ENCODE measurements at places on chromosomes 12 and 14.

DNA sequence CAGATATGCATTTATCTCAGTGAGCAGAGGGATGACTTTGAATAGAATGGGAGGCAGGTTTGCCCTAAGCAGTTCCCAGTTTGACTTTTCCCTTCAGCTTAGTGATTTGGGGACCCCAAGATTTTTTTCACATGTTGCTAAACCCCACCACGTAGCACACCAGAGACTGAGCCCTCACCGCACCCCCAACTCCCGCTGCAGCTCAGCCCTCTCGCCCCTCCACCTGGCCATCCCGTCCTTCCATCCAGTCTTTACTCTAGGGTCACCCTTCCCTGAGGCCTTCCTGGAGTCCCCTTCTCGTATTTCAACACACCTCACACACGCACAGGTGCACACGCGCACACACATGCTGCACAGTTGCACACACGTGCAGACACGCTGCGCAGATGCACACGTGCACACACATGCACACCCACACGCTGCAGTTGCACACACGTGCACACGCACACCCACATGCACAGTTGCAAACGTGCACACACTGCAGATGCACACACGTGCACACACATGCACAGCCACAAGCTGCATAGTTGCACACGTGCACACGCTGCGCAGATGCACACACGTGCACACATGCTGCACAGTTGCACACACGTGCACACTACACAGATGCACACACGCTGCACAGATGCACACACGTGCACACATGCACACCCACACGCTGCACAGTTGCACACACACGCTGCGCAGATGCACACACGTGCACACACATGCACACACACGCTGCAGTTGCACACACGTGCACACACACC lies 30.0 kb downstream of the HSP90AA1 start:
- DNase-seq: no peak

GRCh38 chr12:2177751-2178150 lies 125.0 kb downstream of the CACNA1C start:
- DNase-seq: no peak

GRCh38 chr14:70905301-70905700 lies 2.0 kb upstream of the PCNX1 start:
- no peak for DNase-seq

DNA sequence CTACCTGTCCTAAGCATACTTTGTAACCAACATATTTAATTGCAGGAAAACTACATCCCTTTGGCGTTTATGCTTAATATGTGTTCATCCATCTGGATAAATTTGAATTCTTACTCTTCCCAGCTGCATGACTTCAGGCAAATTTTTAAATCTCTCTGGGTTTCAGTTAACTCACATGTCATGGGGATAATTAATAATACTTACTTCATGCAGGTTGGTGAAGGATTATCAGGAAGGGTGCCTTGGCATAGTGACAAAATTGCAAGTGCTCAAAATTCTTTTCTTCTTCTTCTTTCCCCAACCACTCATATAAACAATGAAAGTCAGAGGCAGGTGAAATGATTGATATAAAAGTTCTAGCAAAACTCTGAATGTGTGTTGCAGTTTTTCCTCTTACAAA lies 15.9 kb downstream of the SYT10 start:
- DNase-seq: no peak

DNA sequence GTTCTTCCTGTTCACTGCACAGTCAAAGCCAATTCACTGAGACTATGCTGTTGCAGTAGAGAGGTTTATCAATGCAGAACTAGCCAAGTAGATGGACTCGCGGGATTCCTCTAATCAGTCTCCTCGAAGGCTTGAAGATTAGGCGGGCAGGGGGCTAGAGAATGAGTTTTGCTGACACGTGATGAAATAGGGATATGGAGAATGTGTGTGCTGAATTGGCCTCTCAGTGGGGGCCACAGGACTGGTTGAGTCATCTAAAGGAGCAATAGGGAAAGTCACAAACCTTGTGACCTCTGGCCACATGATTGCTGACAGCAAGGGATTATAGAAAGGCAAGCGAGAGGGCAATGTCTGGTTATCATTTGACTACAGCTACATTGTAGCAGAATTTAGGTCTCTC lies 12.7 kb downstream of the MIPOL1 start:
- no peak for DNase-seq

DNA sequence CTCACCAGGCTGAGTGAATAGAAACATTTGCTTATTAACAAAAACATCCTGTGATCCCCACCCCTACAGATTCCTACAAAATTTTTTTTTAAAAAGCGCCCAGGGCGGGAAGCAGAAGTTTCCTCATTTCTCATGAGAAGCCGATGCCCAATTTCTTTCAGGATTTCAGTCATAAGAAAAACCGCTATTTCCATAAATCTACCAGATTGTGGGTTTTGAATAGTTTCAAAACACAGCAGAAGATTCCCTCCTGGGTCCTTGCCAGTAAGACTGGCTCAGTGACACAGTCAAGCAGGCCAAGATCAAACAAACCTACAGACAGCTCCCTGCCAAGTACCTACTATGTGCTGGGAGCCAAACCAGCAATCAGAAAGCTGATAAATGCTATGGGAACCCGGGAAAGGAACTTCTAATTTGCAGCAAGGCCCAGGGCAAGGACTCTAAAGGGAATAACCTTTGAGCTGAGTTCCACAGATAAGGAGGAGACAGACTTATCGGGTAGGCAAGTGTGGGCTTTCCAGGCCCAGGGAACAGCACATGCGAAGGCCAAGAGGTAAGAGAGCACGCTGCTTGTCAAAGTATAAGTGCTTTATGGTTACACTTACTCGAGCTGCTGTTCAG lies 68.7 kb downstream of the CCDC88C start:
- no peak for DNase-seq

DNA sequence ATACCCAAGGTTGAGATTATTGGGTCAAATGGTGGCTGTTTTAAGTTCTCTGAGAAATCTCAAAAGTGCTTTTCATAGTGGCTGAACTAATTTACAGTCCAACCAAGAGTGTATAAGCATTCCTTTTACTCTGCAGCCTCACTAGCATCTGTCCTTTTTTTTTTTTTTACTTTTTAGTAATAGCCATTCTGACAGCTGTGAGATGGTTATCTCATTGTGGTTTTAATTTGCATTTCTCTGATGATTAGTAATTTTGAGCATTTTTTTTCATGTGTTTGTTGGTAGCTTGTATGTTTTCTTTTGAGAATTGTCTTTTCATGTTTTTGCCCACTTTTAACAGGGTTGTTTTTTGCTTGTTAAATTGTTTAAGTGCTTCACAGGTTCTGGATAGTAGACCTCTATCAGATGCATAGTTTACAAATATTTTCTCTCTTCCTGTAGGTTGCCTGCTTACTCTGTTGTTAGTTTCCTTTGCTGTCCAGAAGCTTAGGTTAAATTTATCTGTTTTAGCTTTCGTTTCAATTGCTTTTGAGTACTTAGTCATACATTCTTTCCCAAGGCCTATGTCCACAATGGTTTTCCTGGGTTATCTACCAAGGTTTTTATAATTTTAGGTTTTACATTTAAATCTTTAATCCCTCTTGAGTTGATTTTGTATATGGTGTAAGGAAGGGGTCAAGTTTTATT lies 881.3 kb upstream of the SEL1L start:
- no peak for DNase-seq

GRCh38 chr12:105674871-105675699 lies 344.6 kb downstream of the C12orf75 start:
- DNase-seq: no peak

DNA sequence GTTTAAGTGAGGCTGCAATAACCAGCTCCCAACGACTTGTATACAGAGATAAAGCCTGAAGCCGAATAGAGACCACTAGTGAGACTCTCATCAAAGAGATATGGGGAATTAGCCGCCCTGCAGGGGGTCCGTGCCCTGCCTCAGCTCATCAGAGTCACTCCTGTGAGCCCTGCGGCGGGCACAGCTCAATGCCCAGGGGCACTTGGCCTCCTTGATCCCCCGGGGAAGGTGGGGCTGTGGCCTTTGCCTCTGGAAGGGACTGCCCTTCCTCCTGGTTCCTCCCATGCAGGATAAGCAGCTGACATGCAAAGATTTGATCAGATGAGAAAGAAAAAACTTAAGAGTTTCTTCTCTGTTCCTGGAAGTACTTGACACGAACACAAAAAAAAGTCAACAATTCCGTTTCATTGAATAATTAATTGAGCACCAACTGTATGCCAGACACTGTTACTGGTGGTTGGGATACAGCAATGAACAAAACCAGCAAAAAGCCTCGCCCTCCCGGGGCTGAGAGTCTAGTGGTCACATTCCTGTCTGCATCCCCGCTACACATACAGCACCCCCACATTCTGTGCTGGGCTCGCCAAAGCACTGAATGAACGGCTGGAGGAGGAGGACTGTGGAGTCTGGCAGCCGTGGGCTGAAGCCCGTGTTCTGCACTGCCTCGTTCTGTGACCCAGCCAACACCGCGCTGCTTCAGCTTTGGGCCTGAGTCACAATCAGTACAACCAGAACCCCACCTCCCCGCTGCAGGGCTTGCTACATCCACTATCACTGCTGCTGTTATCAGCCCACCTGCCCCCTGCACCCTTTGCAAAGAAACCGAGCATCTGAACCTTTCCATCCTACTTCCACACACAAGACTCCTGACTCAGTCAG lies 10.3 kb downstream of the TTC7B start:
- no peak for DNase-seq

GRCh38 chr12:61385771-61386170 lies 874.4 kb upstream of the USP15 start:
- no peak for DNase-seq

GRCh38 chr12:2161473-2161872 lies 108.7 kb downstream of the CACNA1C start:
- no peak for DNase-seq

GRCh38 chr14:36981832-36982529 lies 190.4 kb downstream of the SLC25A21 start:
- no peak for DNase-seq

DNA sequence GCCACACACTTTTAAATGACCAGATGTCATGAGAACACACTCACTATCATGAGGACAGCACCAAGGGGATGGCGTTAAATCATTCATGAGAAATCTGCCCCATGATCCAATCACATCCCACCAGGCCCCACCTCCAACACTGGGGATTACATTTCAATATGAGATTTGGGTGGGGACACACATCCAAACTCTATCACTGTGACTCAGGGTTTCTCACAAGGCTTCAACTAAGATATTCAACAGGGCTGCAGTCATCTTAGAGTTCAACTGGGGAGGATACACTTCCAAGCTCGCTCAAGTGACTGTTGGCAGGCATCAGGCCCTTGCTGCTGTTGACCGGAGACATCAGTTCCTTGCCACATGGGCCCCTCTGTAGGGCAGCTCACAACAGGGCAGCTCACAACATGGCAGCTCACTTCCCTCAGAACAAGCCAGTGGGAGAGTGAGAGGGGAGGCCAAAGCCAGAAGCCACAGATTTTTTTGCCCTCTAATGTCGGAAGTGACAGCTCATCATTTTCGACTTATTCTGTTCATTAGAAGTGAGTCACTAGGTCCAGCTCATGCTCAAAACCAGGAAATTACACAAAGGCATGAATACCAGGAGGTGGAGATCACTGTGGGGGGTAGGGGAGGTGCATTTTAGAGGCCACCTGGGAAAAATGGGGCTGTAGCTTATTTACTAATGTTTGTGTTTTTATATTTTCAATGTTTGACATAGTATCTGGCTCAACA lies 50.8 kb upstream of the PTHLH start:
- no peak for DNase-seq

DNA sequence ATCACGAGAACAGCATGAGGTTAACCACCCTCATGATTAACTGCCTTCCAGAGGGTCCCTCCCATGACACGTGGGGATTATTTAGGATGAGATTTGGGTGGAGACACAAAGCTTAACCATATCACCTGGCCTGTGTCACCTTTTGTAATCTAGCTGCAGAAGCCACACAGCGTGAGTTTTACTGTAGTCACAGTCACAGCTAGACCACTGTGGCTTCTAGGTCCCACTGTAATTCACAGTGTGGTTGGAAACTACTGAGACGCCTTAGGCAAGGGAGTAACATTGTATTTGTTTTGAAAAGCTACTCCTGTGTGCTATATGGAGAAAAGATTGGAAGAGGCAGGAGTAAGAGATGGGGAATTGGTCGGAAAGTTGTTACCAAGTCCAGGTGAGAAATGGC lies 46.3 kb upstream of the ASPG start:
- no peak for DNase-seq

- DNase-seq: no peak
Measured at GRCh38 chr14:99347561-99347960, 75.6 kb upstream of the BCL11B start.

DNA sequence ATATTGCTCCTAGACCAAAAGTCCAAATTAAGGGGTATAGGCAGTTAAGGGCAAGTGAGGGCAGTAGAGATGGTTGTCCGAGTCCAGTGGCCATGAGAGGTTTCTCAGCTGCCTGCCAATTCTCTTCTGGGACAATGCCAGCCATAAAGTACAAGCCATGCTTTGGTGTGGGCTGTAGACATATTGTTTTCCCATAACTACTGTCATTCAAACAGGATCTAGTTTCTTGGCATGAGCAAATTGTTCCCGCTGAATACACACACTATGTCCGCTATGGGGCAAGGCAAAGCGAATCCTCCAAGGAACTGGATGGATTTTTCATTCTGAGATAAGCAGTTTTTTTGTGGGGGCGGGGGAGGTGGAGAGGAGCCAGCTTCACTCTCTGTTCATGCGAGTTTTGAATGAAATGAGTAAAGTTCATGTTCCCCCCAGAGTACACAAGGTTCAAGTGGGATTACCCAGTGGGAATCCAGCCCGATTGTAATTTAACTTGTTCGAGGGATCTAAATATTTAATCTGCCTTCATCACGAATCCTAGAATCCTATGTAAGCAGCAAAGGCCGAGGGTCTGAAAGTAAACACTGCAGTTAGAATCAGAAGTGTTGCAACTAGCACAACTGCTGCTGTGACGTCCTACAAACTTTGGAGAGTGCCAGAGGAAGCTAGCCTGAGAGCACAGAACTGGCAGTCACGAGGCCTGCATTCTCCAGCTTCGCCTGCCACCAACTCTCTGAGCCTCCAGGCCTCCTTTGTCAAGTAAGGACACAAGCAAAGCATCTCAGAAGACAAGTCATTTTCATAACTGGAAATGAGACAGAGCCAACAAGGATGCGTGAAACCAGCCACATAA lies 137.0 kb downstream of the CRADD start:
- DNase-seq: no peak

DNA sequence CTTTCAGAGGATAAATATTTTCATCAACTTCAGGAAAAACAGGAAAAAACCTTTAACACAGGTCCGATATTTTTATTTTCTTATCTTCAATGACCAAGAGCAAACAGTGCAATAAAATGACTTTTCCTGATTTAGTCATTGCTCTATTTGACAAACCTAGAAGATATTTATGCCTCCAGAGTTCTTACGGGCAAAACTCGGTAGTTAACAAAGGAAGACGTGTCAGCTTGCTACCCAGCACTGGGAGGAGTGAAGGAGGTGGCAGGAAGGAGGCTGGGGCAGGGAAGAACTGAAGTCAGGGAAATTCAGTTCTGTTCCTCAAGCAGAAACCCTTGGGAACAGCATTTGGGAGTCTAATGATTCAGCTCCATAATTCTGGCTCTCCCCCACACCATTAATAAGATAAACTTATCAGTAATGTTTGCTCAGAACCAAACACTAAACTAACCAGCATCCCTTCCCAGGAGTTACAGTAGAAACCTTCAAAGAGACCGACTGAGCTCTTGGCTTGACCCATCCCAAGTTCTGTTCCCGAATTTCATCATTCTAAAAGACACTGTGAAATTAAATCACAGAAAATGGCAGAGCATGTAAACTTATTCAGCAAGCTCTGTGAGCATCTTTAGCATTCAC lies 163.3 kb downstream of the APAF1 start:
- no peak for DNase-seq

GRCh38 chr12:30989754-30990153 lies 63.2 kb downstream of the TSPAN11 start:
- no peak for DNase-seq

- DNase-seq: no peak
Measured at GRCh38 chr12:56522411-56523193, 982 bp downstream of the RBMS2 start.

- no peak for DNase-seq
Measured at GRCh38 chr14:85250414-85251189, 279.3 kb upstream of the FLRT2 start.
